ENCODE measurements at places on chromosomes 7 and 10.

DNA sequence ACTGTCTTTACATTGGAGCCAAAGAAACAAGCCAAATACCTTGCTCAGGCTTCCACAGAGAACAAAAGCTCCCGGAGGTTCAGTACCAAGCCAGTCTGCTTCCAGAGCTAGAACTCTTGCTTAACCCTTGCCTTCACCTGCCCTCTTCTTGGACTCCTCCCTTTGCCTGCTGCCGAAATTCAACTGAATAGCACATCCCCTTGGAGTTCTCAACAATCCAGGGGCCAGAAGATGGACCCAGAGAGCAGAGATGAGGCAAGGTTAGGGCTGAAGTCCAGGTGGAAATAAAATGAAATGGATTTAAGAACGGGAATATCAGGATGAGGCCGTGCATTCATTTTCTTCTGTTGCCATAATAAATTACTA, 876 bp upstream of the PIK3AP1 start:
- DNase-seq, result no peak

GRCh38 chr7:154373956-154374355, 321.8 kb downstream of the DPP6 start:
- DNase-seq, result no peak

DNA sequence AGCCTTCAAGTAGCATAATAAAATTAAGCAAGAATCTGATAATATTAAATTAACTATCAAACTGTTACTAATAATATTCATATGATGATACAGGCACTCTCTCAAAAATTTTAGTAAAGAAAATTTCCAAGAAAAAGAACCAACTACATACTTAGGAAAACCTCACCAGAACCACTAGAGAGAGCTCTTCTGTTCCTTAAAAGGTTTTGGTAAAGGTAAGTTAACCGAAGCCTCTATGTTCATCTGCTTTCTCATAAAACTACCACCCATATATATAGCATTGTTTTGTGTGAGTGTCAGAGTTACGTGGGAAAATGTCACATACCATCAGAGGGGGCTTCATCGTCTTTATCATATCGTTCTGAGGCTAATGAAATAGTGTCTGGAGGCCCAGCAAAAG, 20.7 kb downstream of the SKAP2 start:
- DNase-seq, result no peak

GRCh38 chr7:111752022-111752582, 189.8 kb upstream of the IMMP2L start:
- DNase-seq, result no peak

- DNase-seq, result no peak
Observed at GRCh38 chr10:73247509-73248258, 629 bp upstream of the DNAJC9 start.

- DNase-seq, result no peak
Observed at GRCh38 chr7:27170426-27171324, 3.4 kb downstream of the HOXA10 start.

- no peak for DNase-seq
Observed at GRCh38 chr10:72421885-72422540, 67.3 kb upstream of the DNAJB12 start.

DNA sequence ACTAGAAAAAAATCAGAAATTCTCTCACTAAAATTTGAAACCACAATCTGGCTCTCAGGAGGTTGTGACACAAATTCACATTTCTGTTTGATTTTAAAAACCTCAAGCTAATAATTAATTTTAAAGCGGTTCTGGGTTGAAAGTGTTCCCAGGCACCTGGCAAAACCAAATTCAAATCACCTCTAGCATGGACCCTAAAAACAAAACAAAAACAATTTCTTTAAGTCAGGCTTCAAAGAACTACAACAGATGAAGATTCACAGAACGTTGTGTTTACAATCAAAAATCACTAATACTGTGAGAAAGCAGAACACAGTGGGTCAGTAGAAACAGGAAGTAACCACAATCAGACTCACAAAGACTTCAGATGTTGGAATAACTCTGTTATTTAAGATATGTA, 7.2 kb upstream of the RELN start:
- DNase-seq, result no peak

- no peak for DNase-seq
Observed at GRCh38 chr7:149716007-149716931, 57.1 kb downstream of the ZNF467 start.

GRCh38 chr7:103714376-103714927, 268.4 kb upstream of the SLC26A5 start:
- DNase-seq, result no peak

DNA sequence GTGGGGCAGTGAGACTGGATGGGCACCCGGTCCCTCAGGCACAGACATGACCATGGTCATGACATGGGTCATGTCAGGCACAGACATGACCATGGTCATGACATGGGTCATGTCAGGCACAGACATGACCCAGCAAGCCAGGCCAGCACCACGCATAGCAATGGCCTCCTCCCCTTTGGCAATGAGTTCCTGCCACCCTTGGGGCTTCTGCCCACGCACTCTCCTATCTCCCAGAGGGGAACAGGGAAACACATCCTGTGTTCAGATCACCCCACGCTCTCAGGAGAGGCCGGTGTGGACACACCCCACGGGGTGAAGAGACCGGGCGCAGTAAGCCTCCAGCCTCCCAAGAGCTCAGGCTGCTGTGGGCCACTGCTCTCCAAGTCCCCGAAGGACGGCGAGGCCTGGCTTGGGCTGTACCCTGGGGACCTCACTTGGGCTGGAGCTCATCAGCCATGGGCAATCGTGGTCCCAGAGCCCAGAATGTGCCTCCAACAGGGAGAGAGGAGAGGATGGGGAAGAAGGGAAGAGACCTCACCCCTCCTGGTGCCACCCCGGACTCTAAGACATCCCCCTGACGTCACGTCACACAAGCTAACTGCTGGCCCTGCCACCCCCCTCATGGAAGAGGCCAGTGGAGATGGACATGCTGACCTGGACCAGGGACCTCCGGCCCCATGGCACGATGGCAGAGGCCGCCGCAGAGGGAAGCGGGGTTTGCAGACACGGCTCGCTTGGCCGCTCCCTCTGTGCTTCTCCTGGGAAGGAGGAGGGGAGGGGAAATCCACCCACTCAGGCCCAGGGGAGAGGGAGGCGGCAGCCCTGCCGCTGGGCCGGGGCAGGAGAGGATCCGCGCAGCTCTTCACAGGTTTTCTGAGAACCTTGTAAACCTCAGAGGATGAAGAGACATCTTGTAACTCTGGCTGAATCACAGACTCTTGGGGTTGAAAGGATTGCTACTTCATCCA, 269.6 kb downstream of the ELFN1 start:
- no peak for DNase-seq
